Sigmoid colon (tissue), 7 donors: ENCODE measurements at places on chromosomes 4 and X. TPM values are rescaled to one million over a fixed set of nuclear protein-coding genes. Genes with fewer than 3 reads are reported as not detected.
A peak's percentile ranks its signal among the peaks of the same experiment; 100 is the strongest.

Gene CUL4B
- 46.2 TPM for total RNA-seq

Gene SMIM10L2A
- 1.1 TPM for total RNA-seq

Gene PPP4R3C
- total RNA-seq = not detected

Gene ODAPH
- total RNA-seq = not detected

Gene CLIC2
- total RNA-seq = 19.7 TPM

- peaks cover 13% of the 10 kb centered on the region for H3K4me1 ChIP-seq
- H3K27me3 ChIP-seq = no peaks in the 10 kb centered on the region
- H3K36me3 ChIP-seq = no peaks in the 10 kb centered on the region
Measured at GRCh38 chrX:29665532-29665931, 549.8 kb upstream of the MAGEB2 start.

DNA sequence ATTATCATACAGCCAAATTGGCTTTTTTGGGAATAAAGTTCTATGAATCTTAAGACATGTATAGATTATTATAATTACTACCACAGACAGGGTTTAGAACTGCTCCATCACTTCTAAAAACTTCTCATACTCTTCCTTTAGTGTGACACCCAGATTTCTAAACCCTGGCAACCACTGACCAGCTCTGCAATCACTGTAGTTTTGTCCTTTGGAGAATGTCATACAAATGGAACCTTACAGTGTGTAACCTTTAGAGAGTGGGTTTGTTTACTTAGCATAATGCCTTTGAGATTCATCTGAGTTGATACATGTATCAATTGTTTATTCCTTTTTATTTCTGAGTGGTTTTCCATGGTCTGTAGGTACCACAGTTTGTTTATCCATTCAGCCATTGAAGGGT lies 95.0 kb downstream of the TMEM164 start:
- no peak for DNase-seq
- no peaks in the 10 kb centered on the region for H3K36me3 ChIP-seq
- no peaks in the 10 kb centered on the region for H3K27me3 ChIP-seq
- no peaks in the 10 kb centered on the region for H3K4me1 ChIP-seq
- no peak overlapping the region for H3K4me3 ChIP-seq

- no peaks in the 10 kb centered on the region for H3K27me3 ChIP-seq
- H3K36me3 ChIP-seq = no peaks in the 10 kb centered on the region
- H3K4me3 ChIP-seq = no peak overlapping the region
- H3K4me1 ChIP-seq = no peaks in the 10 kb centered on the region
Measured at GRCh38 chrX:131987252-131987651, 35.9 kb upstream of the STK26 start.

DNA sequence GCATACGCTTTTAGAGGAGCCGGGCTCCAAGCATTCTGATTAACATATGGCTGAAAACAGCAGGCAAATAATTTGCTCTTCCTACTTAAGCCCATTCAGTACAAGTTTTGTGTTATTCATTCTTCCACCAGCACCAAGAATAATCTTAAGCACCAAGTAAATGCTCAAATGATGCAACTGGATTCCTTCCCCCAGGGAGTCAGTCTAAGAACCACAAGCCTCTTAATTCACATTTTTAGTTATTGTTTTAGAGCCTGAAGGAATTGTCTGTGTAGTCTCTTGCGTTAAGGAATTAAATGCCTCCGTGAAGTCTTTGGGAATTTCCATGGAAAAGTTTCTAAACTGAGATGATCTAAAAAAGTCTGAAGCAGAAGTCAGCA lies 61.5 kb upstream of the MAGEB2 start:
- no peaks in the 10 kb centered on the region for H3K4me1 ChIP-seq
- no peaks in the 10 kb centered on the region for H3K36me3 ChIP-seq
- no peak overlapping the region for H3K4me3 ChIP-seq
- no peaks in the 10 kb centered on the region for H3K27me3 ChIP-seq
- DNase-seq = no peak

DNA sequence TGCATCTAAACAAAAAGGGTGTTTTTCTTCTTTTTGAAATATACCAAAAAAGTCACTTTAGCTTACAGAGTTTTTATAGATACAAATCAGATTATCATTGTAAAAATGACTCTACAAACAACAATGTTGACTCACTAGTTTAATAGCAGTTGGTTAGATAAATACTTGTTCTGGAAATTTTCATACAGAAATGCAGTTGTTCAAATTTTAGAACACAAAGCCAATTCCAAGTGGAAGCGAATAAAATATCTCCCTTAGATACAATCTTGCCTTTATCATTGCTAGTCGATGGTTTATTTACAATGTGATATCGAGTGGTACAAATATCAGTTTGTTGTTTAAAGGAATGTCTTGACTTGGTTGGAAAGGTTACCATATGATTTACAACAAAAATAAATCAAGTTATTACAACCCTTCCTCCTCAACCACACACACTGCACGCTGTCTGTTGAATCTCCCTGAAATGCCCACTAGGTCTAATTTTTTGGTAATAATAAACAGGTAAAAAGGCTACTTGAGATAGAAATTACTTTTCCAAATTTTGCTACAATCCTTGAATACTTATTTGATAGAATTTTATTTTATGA lies 114.8 kb downstream of the CDS1 start:
- H3K4me1 ChIP-seq = no peaks in the 10 kb centered on the region
- no peak for DNase-seq
- H3K27ac ChIP-seq = no peak overlapping the region
- peaks cover 94% of the 10 kb centered on the region for H3K36me3 ChIP-seq
- H3K27me3 ChIP-seq = no peaks in the 10 kb centered on the region

DNA sequence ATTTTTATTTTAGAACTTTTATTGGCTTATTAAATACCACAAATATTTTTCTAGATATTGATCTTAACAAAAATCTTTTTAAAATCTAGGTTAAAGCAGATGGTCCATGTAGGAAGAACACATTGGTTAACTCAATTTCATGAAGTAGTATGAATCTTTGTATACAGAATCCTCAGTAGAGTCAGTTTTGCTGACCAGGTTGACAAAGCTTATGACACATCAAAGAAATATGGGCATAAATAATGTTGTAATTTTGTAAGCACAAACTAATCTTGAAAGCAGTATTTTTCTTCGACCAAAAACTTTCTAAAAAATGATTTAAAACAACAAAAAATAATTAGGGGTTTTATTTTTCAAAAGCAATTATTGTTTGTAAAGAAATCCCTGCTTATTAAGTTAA lies 479.3 kb upstream of the PCDH10 start:
- H3K4me1 ChIP-seq = no peaks in the 10 kb centered on the region
- no peaks in the 10 kb centered on the region for H3K27me3 ChIP-seq
- DNase-seq = no peak
- no peak overlapping the region for H3K27ac ChIP-seq

DNA sequence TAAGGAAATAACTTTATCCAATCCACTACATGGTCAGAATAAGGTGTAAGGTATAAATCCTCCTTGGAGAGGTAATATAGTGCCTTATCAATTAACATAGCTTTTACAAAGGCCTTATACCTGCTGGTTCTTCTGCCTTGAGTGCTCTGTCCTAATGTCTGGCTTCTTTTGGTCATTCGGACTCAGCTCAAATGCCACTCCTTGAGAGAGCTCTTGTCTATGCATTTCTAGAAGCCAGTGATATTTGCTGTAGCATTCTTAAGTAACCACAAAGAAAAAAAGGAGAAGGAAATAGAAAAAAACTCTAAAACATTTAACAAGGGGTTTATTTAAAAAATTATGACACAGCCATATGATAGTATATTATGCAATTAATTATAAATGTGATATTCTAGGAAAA lies 444.8 kb upstream of the SLIT2 start:
- no peak overlapping the region for H3K4me3 ChIP-seq
- no peak for DNase-seq
- no peaks in the 10 kb centered on the region for H3K4me1 ChIP-seq
- H3K27ac ChIP-seq = no peak overlapping the region
- H3K36me3 ChIP-seq = no peaks in the 10 kb centered on the region
- no peaks in the 10 kb centered on the region for H3K27me3 ChIP-seq

- peaks cover 19% of the 10 kb centered on the region for H3K4me1 ChIP-seq
- H3K27ac ChIP-seq = peak overlapping the region; percentile 85
- H3K27me3 ChIP-seq = no peaks in the 10 kb centered on the region
- H3K4me3 ChIP-seq = peak overlapping the region; percentile 71
Measured at GRCh38 chr4:104492183-104492771, 2.4 kb downstream of the CXXC4 start.
